ENCODE measurements at places on chromosomes 3 and 15.

- DNase-seq: no peak
These were observed 26.7 kb downstream of the ISL2 start for GRCh38 chr15:76363251-76363650.

GRCh38 chr3:179150610-179151009, 2.5 kb downstream of the PIK3CA start:
- DNase-seq: no peak

DNA sequence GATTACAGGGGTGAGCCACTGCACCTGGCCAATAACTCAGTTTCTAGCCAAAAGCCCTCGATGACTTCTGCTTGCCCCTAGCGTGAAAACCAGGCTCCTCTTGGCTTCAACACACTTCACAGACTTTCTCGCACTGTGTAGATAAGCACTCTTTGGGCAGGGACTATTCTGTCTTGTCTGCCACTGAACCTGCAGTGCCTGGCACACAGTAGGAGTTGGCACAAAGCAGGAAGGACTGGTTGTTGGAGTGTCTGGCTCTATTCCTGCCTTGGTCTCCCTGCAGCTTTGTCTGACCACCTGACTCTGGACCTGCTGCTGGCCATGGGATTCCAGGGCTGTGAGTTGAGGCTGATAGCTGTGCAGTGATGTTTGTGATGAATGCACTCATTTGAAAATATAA, 46.4 kb upstream of the RGMA start:
- DNase-seq: no peak

GRCh38 chr3:12970684-12971083, 102.5 kb downstream of the IQSEC1 start:
- DNase-seq: no peak

All from stimulated activated CD4-positive, alpha-beta T cell treated with anti-CD3 and anti-CD28 coated beads, Interleukin-12 subunit alpha, Interleukin-12 subunit beta, amount 100 ng/mL, for 24 hours (primary cell).